ENCODE measurements at places on chromosomes 2 and 18.

GRCh38 chr2:168748461-168748860 lies 54.0 kb upstream of the NOSTRIN start:
- no peak for DNase-seq

DNA sequence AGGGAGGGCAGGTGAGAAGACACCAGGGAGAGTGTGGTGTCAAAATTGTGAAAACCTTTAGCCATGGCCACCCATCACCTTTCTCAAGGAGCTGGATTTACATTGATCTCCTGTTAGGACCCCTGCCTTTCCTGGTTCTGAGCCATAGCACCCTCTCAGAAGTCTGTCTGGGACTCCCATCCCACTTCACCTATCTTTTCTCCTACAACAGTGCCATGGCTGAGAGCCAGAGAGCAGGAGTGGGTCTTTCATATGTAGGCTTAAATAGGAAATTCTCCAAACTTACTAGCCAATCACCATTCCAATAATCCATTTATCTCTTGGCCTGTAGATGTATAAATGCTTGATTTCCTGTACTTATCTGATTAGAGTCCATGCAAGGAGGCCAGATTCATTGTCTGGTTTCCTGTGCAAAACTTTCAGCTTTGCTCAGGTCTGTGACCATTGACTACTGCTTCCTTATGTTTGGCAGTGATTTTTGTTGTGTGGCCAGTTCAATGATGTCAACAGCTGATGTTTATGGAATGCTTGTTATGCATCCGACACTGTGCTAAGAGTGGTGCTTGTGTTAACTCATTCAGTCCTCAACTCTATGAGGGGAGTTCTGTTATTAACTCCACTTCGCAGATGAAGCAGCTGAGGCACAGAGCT lies 57.6 kb upstream of the IGFBP5 start:
- no peak for DNase-seq

DNA sequence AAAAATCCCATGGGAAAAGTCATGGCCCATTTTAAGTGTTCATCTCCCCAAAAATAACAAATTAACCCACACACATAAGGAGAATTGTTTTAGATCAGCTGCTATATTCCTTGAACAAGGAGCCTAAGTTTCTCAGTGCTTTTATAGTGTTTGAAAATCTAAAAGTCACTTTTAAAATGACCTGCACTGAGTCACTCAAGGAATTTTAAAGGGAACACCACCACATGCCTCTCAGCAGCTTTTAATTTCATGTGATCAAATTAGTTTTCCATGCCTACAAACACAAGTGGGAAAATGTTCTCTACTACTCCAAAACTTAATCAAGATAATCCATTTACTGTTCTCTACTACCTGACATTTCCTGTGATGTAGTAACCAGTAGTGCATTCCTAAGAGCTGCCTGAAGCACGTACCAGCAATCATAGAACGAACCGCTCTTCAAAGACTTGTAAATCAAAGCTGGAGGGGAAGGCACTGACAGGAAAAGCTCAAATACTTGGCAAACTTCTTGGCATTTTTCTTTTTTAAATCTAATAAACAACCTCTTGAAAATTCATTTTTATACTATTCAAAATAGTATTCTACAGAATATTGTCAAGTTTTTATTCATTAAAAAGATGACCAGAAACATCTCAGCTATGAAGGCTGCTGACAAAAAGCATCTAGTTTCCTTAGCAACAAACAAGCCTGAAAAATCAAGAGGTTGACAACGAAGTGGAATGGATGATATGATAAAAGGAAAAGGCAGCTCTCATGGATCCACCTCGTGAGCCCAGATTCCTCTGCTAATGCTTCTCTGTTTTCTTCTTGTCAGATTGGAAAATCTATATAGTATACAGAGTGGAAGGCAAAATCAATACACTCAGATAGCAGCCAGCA lies 37.2 kb downstream of the LRPPRC start:
- DNase-seq: no peak

GRCh38 chr18:21316296-21316695 lies 74.3 kb downstream of the GREB1L start:
- no peak for DNase-seq

- DNase-seq: no peak
These were observed 167.1 kb downstream of the PRKCE start for GRCh38 chr2:45818591-45818990.

- no peak for DNase-seq
These were observed 79.2 kb downstream of the NCOA1 start for GRCh38 chr2:24570225-24570624.

DNA sequence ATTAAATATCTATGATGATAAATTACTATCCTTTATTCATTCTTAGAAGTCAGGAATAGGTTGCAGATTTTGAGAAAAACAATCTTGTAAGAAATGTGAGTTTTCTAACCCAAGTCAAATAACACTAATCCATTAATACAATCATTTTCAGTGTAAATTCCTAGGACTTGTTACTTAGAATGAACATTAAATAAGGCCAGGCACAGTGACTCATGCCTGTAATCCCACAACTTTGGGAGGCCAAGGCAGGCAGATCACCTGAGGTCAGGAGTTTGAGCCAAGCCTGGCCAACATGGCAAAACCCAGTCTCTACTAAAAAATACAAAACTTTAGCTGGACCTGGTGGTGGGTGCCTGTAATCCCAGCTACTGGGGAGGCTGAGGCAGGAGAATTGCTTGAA lies 45.8 kb upstream of the CDKL4 start:
- no peak for DNase-seq

DNA sequence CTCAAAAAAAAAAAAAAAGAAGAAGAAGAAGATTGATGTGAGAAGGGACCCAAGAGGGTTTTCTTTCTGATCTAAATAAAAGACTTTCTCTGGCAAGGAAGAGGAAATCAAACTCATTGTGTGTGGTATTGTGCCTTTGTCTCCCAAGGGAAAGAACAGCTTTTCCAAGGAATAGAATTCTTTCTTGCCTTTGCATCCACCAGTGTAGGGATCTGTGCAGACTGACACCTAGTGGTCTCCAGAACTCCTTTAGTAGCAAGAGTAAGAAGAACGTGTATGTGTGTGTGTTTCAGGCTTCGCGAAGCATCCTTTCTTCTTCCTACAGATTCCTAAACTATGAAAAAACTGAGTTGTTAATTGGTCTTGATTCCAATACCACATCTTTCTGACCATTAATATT lies 33.5 kb upstream of the CRIM1 start:
- no peak for DNase-seq

- no peak for DNase-seq
These were observed 63.9 kb downstream of the ALPK2 start for GRCh38 chr18:58565021-58565420.

DNA sequence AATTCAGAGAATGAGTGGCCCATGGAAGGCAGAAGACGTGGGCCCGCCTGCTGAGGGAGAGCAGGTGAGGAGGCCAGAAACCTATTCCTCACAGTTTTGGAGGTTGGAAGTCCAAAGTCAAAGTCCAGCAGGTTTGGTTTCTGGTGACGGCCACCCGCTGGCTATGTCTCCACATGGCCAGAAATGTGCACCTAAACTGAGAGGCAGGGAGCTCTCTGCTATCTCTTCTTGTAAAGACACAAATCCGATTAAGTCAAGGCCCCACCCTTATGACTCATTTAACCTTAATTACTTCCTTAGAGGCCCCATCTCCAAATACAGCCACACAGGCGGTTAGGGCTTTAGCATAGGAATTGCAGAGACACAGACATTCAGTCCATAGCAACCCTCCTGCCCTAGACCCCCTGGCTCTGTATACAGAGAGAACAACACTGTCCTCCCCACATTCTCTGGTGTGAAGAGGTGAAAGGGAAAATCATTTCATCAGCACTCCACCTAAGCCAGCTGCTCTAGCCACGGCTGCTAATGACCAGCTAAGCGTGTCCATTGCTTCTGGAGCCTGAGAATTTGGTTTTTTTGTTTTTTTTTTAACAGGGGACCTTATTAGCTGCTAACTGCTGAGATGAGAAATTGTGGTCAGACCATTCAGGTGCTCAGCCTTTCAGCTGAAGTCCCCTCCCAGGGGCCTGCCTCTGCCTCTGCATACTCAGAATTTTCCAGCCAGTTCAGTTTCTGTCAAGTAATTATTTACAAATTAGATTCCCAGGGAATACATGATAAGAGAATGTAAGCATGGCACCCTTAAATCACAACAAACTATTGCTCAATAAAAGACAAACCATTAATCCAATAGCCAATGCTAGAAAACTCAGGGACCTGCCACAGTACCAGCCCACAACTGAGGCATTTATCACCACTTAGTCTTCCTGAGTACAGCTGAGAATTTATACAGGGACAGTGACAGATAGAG lies 368.7 kb upstream of the ID2 start:
- no peak for DNase-seq

DNA sequence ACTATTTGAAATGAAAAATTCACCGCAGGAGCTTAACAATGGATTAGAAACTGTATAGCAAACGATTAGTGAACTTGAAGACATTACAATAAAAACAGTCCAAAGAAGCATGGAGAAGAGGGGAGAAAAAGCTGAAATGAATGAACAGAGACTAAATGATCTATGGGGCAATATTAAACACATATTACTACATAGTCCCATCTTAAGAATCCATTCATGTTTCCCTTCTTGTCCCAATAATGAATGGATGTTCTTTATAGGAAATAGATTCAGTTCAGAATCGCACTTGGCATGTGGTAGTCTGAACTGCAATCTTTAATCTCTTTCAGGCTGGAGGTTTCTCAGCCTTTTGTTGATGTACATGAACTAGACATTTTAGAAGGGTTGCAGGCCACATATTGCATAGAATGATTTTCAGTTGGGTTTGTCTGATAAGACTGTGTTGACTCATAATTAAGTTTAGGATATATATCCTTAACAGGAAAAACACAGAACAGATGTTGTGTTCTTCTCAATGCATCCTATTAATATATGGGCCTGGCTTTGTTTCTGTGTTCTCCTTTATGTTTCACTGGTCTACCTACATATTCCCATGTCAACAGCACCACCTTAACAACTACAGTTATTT lies 27.9 kb downstream of the CCDC88A start:
- no peak for DNase-seq

- DNase-seq: no peak
These were observed 6.7 kb downstream of the TGIF1 start for GRCh38 chr18:3456686-3457069.

- DNase-seq: no peak
These were observed 163.3 kb upstream of the SIX3 start for GRCh38 chr2:44778221-44778654.
